Right ventricle myocardium inferior (tissue), 1 donor: ENCODE measurements at places on chromosomes 7 and 10. TPM values are rescaled to one million over a fixed set of nuclear protein-coding genes. Genes with fewer than 3 reads are reported as not detected.

DNA sequence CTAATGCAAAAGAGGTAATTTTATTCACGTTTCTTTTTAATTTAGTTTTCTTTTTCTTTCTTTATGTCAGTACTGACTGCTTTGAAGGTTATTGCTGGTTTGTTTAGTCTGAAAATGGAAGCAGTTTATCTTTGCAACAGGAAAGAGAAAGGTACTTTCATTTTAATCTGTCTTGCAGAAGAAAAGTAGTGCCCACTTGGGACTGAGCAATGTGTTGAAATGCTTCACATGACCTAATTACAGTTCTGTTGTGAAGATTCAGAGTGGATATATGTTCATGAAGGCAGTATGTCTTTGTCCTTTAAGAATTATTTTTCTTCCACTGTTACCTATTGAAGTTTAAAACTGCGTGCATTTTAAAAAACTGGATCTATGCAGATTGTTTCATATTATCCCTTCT, 80.1 kb downstream of the ANKIB1 start:
- DNase-seq: no peak

- DNase-seq: no peak
These were observed 380.3 kb upstream of the SEMA3C start for GRCh38 chr7:81298951-81299666.

- no peak for DNase-seq
These were observed 16.9 kb upstream of the SLF2 start for GRCh38 chr10:100895896-100896295.

The INSYN2A gene
- not detected for total RNA-seq
